Right lung (tissue), 10 donors: ENCODE measurements at places on chromosomes 2 and 18. TPM values are rescaled to one million over a fixed set of nuclear protein-coding genes. Genes with fewer than 3 reads are reported as not detected.

The MLPH gene
- 3.1 TPM for polyA plus RNA-seq

The HYCC2 gene
- 16.7 TPM for polyA plus RNA-seq

The ANKRD12 gene
- 34.4 TPM for polyA plus RNA-seq

The PROM2 gene
- 14.6 TPM for polyA plus RNA-seq

The VWA3B gene
- polyA plus RNA-seq = 8.0 TPM

The APLF gene
- polyA plus RNA-seq = 3.5 TPM

The NLRC4 gene
- 1.2 TPM for polyA plus RNA-seq

The SCN2A gene
- polyA plus RNA-seq = 0.32 TPM

The IL1B gene
- 1.3 TPM for polyA plus RNA-seq

The RSAD2 gene
- 4.7 TPM for polyA plus RNA-seq

The ARID5A gene
- polyA plus RNA-seq = 6.7 TPM

The PROKR1 gene
- polyA plus RNA-seq = 0.05 TPM
